Stimulated activated CD4-positive, alpha-beta T cell treated with anti-CD3 and anti-CD28 coated beads, Interleukin-15, amount 100 ng/mL, for 48 hours (primary cell): ENCODE measurements at places on chromosomes 12 and 14.

GRCh38 chr14:60515511-60516289 lies 6.8 kb downstream of the SIX6 start:
- no peak for DNase-seq

DNA sequence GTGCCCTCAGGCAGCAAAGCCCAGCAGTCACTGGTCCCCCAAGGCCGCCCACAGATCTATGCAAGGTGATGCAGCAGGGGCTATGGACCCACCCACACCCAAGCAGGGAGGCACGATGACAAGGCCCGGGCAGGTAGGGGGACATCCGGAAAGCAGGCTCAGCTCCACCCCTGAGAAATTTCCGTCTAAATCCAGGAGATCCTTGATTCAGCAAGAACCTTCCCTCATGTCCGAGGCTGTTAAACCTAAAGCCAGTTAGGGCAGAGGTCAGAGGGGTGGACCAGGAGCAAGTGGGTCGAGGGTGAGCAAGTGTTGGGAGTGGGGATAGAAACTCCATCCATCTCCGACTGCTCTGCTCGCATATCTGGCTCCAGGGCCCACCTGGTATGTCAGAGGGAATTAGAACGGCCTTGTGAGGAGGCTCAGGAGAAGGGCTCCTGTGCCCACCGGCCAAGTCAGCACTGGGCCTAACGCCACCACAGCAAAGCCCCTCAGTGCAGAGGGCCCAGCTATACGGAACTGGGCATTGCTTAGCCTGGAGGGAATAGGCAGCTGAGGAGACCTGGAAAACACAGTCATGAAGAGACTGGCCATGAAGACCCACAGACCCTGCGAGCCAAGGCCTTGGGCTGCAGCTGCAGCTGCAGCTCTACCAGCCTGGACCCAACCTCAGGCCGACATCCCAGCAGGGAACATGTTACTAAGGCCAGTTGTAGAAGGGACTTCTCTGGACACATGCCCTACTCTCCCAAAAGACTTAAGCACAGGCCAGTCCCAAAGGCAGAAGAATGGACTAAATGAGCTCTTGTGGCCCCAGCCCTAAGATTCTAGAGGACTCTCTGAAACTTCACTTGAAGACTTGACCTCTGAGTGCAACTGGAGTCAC lies 34.3 kb downstream of the DAD1 start:
- DNase-seq: no peak

DNA sequence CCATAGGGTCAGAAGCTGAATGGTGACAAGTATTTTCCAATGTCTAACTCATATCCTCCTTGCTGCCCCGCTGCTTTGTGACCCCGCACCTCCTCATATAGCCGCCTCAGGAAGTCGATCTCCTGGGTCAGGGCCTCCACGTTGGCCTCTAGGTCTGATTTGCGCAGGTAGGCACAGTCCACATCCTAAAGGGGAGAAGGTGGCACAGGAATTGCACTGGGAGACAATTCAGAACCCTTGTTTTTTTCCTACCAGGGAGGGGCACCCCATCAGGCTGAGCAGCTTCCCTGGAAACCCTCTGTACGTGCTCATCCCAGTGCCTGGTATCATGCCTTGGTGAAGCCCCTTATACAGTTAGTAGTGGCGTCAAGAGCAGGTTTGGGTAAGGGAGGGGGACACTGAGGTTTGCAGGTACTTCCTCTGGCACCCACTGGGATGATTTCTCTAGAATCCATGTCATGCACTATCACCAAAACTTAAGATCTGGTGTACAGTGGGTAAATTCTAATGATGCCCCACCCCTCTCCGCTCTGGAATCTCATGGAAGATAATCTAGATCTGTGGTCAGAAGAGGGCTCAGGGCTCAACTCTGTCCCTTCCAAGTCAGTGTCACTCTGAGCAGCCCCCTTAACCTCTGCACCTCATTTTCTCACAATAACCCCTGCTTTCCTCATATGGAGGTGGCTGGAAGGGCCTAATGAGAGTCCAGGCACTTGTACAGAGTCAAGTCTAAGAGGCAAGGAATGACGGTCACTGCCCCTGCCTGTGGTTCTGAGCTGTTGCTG lies 20.1 kb upstream of the KRT86 start:
- DNase-seq: no peak

DNA sequence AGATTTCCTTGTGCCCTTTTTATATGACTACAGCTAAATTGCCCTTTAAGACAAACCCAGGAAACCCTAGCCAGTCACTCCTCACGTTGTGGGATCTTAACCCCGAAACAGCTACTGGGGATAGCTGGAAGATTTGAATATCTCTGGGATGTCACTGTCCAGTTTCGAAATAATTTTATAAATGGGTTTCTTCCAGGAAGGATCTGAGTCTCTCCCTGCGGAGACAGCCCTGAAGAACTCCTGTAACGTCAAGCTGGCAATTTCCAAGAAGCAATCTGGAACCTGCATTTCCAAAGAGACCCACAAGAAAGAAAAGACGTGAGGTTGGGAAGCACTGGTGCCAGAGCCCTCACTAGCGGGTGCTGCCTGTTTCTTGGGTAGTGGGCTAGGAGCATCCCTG lies 20.9 kb downstream of the PROX2 start:
- DNase-seq: no peak

- DNase-seq: no peak
Measured at GRCh38 chr14:39488600-39488999, 56.4 kb upstream of the FBXO33 start.

GRCh38 chr14:32625211-32625610 lies 296.1 kb downstream of the AKAP6 start:
- DNase-seq: no peak

- DNase-seq: no peak
Measured at GRCh38 chr12:61385771-61386170, 874.4 kb upstream of the USP15 start.

- no peak for DNase-seq
Measured at GRCh38 chr12:8993827-8994226, 4.5 kb downstream of the KLRG1 start.

GRCh38 chr12:74412606-74413230 lies 124.9 kb upstream of the ATXN7L3B start:
- DNase-seq: no peak

GRCh38 chr14:40010961-40011360 lies 578.7 kb upstream of the FBXO33 start:
- DNase-seq: no peak

- DNase-seq: no peak
Measured at GRCh38 chr12:64192644-64193444, 29.3 kb downstream of the KICS2 start.

DNA sequence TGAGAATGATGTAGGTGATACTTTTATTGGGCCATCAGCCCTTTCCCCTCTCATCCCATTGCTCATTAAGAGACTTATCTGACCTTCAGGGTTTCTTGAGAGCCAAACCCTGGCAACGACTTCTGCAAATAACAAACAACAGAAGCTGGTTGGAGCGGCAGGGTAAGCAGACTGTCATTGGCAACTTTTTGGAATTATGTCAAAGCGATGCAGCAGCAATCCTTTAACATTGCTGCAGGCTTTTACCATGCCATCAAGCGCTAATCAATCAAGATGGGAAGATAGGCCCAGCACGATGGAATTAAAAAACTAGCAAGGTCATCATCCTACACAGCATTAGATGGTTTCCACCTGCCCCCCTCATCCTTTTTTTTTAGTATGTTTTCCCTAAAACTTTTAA lies 406.1 kb upstream of the PDE3A start:
- no peak for DNase-seq

DNA sequence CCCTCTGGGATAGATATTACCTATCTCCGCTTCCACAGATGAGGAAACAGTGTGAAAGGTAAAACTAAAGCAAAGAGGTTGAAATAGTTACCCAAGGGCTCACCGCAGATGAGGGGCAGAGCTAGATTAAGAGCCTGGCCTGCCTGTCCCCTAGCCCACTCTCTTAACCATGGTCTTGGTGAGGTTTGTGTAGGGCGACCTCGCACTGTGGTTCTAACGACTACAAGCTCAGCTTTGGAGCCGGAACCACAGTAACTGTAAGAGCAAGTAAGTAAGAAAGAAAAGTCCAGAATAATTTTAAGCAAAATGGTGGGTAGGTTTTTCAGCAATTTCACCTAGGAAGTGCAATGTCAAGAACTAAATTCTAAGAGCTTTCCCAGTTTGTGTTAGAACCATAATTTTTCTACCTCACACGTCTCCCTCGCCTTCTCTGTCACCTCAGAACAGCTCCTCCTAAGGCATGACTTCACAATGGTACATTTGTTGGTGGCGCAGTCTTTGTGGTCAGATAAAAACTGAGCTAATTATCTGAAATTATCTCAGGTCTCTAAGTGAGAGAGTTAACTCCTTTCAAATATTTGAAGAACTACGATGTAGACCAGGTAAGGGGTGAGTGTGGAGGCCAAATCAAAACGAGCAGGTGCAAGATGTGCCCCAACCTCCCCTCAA lies 64.8 kb downstream of the DAD1 start:
- DNase-seq: no peak

- DNase-seq: no peak
Measured at GRCh38 chr14:38206689-38207376, 871 bp upstream of the SSTR1 start.

GRCh38 chr12:124559182-124560017 lies 8.0 kb downstream of the NCOR2 start:
- no peak for DNase-seq

DNA sequence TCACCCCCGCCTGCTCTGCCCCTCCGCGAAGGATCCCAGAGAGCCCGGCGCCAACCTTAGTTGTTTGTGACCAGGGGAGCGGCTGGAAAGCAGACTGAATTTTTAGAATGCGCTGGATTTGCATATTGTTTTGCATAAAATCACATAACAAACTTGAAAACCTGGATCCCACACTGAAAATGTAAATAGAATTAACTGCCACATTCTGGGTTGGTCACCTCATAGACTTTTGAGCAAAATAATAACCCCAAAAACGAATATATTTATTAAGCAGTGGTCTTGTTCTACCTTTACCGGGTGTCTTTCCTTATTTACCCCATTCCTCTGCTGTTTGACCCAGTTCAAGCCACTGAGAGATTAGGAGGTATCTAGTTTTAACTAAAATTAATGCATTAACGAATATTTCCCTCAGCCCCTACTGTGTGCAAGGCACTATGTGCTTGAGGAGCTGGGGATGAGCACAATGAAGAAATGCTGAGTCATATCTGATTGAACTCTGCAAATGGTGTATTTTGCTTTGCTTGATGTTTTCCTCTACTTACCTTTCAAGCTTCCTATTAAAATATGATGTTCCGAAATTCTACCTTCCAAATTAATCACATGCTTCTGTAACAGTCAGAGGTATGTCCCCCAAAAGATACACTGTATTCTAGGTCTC lies 438 bp upstream of the EGLN3 start:
- no peak for DNase-seq

GRCh38 chr12:95130096-95130495 lies 56.7 kb upstream of the NR2C1 start:
- DNase-seq: no peak

DNA sequence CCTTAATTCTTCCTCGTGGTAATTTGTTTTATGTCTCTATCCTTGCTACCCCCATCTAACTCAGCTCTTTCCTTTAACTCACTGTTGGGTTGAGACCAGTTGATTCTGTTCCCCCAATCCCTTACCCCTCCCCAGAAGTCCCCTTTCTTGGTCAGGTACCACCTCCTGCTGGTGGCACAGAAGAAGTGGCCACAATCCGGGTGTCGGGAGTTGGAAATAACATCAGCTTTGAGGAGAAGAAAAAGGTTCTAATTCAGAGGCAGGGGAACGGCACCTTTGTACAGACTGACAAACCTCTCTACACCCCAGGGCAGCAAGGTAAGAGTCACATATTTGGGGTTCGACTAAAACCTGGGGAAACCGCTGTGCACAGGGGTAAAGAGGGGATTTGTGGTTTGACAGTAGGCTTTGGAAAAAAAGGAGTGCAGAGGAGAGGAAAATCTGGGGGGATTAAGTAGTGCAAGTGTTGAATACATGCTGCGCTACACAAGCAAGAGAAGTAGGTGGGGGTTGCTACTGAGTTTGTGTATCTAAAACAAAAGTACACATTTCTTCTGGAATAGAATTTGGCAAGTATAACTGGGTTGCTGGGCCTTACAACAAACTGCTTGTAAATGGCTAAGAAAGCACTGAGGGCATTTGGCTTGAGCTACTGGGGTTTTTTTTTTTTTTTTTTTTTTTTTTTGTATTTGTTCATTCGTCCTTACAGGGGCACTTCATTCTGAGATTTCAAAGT lies 1.3 kb downstream of the A2ML1 start:
- no peak for DNase-seq

DNA sequence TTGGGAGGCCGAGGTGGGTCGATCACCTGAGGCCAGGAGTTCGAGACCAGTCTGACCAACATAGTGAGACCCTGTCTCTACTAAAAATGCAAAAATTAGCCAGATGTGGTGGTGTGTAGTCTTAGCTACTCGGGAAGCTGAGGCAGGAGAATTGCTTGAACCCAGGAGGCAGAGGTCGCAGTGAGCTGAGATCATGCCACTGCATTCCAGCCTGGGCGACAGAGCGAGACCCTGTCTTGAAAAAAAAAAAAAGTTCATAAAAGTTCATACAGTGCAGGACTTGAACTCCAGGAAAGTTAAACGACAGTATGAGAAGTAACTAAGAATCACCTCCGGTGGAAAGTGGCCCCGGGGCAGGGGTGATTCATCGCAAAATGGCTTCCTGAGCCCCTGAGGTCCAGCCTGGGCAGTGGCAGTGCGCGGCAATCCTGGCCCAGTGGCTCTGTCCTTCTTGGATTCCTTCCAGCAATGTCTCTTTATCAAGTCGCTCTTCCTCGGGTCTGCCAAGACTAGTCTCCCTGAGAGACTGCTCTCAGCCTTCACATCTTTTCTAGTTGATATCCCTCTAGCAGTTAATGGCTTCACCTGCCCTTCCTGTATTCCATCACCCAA lies 16.7 kb upstream of the MAP1LC3B2 start:
- DNase-seq: no peak

DNA sequence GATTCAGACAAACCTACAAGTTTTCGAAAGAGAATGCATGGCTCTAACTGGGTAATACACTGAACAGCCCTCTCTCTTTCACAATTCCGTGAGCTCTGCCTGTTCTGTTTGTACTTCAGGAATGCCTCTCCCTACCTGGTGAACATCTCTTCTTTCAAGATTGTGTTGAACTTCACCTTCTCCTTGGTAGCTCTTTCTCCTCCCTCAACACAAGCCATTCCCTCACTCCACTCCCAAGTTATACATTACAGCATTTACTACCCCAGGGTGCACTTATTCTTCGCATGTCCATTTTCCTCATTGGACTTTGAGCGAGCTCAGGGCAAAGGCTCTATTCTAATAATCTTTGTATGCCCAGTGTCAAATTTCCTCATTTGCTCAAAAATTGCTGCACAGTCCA lies 28.3 kb downstream of the NRDE2 start:
- DNase-seq: no peak

DNA sequence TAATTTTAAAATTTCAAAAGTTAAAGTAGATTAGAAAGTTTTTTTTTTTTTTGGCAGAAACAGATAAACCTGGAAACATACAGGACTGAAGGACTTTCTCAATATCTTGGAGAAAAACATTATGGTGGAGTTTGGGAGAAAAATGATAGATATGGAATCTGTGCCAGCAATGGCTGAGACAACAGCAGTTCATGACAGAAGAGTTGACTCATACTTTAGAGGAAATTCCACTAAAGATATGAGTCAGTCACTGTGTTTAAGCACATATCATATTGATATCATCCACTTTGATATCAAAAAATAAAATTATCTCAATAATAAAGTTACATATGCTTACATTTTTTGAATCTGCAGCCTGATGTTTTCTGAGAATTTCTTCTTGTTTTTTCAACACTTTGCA lies 193.9 kb upstream of the OR4E1 start:
- no peak for DNase-seq
